ENCODE measurements at places on chromosomes 1 and 21. TPM values are rescaled to one million over a fixed set of nuclear protein-coding genes. Genes with fewer than 3 reads are reported as not detected.

Gene NUP133
- total RNA-seq = 41.5 TPM

DNA sequence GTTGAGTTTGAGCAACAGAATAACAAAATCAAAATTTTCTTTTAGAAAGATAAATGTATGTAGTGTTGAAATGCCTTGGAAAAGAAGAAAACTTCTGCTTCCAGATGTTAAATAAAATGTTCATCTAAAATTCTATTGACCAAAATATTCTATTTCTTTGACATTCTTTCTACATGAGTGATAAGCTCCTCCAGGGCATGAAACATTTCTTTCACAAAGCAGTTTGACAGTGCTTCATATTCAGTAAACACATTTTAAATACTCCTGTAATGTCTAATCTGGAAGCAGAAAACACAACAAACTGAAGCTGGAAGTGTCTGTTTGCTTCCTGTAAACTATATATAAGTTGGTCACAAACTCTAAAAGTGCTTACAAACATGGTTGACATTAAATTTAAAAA, 61.5 kb downstream of the RGS21 start:
- no peak for DNase-seq

DNA sequence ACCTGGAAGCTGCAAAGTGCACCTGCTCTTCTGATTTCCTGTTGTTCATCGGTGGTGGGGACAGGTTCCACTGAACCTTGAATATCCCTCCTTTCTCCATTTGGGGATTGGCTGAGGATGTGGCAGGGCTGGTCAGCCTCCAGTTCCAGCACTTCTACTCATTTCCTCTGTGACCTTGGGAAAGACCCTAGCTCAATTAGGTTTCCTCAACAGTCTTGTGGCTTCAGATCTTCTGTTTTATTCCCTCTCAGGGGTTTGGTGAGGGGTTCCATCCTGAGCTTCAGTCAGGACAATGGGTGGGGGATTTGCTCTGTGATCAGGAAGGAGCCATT, 317.1 kb upstream of the PROX1 start:
- no peak for DNase-seq

DNA sequence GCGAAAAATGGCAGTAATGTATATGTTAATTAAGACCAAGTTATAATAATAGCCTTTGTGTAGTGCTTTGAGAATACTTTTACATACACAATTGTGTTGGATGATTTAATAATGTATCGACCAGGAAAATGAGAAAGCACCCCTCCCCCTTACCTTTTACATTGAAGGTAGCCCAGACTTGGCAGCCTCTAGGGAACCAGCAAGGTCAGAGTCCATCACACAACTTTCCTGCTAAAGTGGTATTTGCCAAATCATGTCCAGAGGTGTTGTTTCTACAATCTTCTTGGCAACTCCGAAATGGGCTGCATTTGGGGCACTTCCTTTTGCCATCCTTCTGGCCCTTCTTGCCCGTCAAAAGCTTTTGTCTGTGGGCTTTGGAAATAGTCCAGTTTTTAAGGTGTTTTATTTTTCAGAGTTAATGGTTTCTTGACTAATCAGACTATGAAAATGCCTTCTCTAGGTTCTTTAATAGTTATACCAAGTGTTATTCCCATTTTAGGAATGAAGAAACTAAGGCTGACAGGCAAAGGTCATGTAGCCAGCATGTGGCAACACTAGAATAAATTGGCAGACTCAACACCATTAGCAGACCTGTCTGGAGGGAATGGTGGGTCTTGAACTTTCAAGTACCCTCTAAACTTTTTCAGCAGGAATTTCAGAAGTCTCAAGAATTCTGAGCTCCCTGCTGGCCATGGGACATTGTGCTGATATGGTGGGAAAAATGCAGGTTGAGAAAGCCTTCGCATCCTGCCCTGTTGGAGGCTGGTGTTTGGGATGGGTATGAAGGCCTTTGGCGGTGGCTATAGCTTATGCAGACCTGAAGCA, 6.8 kb downstream of the ATP1A1 start:
- no peak for DNase-seq

GRCh38 chr1:76083189-76083588, 8.6 kb downstream of the ST6GALNAC3 start:
- DNase-seq = no peak

- DNase-seq = no peak
Observed at GRCh38 chr1:1670866-1671265, 12.1 kb upstream of the CDK11B start.

DNA sequence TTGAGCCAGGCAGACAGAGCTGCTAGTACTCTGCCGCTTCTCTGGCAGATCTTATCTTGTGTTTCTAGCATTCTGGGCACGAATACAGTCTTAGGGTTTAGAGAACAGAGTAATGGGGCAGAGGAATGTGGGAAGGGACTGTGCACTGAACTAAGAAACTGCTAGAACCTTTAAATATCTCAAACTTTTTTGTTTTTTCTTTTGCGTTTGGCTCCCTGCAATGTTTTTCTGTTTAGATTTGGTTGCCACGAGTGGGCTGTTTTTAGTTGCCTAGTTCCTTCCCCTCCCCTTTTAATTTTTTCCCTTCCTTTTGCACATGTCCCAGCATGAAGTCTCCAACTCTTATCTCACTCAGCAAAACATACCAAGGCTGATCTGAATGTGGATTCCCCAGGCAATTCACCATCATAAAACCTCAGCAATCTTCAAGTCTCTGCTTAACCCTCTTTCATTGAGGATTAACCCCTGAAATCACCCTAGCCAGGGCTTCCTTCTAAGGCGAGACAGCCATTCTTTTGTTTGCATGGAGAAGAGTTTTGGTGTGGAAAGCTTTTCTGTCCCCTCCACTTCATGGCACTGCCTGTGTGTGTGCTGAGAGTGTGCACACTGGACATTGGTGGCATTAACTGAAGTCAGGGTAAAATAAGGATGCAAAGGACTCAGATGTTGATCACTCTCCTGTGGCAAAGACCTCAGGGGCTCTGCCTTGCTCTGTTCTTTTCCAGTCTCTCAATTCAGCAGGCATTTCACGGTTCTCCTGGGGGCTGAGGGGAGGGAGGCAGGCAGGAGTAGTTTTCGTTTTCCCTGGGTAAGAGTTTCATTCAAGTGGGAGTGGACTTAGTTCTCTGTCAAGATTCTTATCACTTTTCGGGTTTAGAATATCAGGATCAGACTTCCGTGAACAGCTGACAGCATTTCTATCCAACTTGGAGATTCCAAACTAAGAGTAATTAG, 2.8 kb upstream of the ATF3 start:
- DNase-seq = no peak

- DNase-seq = no peak
Observed at GRCh38 chr1:234047123-234047522, 142.6 kb downstream of the SLC35F3 start.

GRCh38 chr21:39316729-39317128, 3.3 kb upstream of the BRWD1 start:
- no peak for DNase-seq

- DNase-seq = no peak
Observed at GRCh38 chr1:152386940-152387339, 27.1 kb downstream of the CRNN start.

DNA sequence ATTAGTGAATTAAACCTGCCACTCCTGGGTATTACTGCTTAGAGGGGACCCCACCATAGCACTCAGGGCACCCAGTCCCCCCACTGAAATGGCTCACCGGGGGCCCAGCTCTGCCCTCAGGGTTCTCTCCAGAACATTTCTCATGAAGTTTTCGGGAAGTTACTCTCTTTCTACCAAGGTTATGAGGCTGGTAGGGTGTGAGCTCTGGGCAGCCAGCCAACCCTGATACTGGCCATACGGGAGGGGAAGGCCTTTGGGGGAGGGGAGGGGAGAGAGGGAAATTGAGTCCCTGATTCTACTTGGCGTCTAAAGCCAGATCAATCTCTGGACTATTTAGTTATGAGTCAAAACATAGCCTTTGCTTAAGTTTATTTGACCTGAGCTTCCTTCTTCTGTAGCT, 12.9 kb upstream of the PDE9A start:
- DNase-seq = no peak

- no peak for DNase-seq
Observed at GRCh38 chr1:14242123-14242522, 356.4 kb upstream of the KAZN start.

Gene CNKSR1
- total RNA-seq = 13.0 TPM

Gene TAS1R2
- not detected for total RNA-seq

Gene MAP3K21
- total RNA-seq = 1.4 TPM

- DNase-seq = no peak
Observed at GRCh38 chr21:41921021-41921420, 32.8 kb downstream of the C2CD2 start.

DNA sequence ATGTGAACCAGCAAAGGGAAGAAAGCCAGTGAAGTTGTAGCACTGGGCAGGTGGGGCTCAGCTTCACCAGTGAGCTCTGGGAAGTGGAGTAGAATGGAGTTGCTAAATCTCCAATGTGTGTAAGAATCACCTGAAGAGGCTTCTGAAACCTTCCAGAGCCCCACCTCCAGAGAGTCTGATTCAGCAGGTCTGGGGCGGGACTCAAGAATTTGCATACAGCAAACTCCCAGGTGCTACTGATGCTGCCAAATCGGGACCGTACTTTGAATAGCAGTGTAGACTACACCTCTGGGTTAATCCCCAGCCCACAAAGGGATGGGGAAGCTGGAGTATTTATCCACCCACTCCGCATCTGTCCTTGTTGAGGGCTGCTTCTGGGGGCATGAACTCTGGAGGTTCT, 154.3 kb downstream of the IGSF21 start:
- no peak for DNase-seq

DNA sequence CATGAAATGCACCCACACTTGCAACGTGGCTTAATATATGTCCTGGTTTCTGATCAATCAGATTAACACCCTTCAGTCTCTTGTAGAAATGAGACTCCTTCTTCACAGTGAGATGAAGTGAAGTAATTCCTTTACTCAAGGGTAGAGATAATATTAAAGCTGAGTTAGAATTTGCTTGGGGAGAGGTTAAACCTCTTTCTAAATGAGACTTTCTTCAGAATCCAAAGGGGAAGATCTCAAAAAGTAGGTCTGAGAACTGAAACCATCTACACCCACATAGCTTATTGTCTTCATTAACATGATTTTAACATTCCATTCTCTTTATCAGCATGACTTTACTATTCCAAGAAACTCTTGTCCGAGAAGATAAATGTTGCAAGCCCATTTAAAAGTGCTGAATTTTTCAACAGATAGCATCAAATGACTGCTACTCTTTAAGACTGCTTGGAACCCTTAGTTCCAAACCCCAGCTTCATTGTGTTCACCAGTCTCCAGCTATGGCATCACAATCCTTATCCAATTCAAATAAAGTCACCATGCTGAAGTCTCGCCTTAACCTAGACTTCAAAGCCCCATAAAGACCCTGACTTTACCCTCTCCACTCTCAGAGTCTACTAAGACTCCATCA, 19.2 kb upstream of the TRAF3IP3 start:
- no peak for DNase-seq

DNA sequence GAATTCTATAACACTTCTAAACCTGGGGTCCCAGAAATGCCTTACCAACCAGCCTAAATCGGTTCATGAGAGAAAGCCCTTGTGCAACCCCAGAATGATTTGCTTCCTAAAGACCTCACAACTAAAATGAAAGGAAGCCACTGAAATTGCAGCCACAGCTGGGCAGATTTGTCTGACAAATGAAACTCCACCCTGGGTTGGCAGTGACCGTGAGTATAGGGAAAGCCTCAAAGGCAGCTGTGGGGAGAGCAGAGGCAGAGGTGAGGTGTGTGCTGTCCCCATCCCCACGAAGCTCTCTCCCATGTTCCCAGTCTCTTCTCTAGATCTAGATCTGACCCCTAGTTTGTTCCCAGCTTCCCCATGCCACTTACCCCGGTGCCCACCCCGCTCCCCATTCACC, 23.1 kb downstream of the RHBDL2 start:
- DNase-seq = peak; percentile 6

GRCh38 chr21:15498455-15498854, 231.3 kb upstream of the USP25 start:
- DNase-seq = no peak

Gene LRP8
- 1.5 TPM for total RNA-seq

- DNase-seq = no peak
Observed at GRCh38 chr1:231663211-231663792, 36.7 kb downstream of the DISC1 start.

Gene OPRD1
- total RNA-seq = 0.72 TPM

- no peak for DNase-seq
Observed at GRCh38 chr21:28152732-28153131, 839.9 kb downstream of the LTN1 start.

- no peak for DNase-seq
Observed at GRCh38 chr1:192581131-192581927, 5.8 kb downstream of the RGS1 start.

GRCh38 chr1:74395571-74395970, 116.8 kb downstream of the LRRC53 start:
- peak; percentile 24 for DNase-seq

DNA sequence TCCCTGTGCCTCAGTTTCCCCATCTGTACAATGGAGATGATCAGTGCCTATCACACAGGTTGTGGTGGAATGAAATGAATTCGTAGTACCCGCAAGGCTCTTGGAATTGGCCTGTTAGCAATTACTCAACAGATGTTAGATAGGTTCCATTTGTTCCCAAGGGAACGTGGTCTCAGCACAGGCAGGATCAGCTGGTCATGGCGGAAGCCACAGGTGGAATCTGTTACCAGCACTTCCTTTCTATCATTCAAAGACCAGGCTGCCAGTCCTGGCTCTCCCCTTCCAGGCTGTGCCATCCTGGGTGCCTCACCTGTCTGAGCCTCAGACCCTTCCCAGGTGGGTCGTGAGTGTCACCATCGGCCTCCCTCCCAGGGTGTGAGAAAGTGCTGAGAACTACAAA, 61.5 kb downstream of the FBXO2 start:
- no peak for DNase-seq

Gene SLC19A2
- 44.3 TPM for total RNA-seq

Gene AIM2
- not detected for total RNA-seq

DNA sequence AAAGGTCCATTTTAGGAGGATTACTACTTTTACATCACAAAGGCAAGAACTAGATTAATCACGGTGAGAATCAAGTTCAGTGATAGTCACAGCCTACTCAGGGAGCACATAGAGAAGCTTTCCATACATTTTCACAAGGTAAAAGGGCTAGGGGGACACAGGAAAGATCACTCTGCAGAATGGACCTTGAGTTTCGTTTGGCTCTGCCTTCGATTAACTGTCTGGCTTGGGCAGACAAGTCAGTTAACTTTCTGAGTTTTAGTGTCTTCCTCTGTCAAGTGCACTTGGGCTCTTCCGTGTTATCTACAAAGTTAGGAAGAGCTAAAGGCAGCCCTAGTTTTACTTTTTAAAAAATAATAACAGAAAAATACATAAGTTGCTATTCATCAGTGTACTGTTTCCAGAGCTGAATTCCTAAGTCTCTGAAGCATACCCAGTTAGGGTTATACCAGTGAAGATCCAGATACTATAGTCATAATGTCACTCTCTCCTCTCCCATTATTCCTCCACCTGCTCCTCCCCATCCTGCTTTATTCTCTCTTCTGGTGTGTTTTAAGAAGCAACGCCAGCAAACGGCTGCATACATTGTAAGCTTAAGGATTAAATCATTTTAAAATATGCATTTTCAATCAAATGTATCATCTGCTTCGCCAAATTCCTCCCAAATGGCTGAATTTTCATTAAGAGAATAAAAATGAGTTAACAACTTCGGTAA, 1.7 kb downstream of the CEP170 start:
- DNase-seq = peak; percentile 35

DNA sequence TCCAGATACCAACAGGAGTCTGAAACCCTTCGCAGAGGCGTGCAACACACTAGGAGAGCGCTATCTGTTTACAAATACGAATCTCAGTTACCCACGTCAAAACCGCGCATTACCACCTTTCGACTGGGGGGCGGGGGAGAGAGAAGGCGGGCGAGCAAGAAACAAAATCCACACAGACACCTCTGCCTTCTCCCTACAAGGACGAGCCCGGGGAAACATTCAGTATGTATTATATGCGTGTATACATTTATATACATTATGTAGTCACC, 722 bp downstream of the TUT4 start:
- peak; percentile 74 for DNase-seq

Data from tongue (tissue), 3 donors.